Eye (tissue), 1 donor: ENCODE measurements at places on chromosomes 3 and 15.
A peak's percentile ranks its signal among the peaks of the same experiment; 100 is the strongest.

DNA sequence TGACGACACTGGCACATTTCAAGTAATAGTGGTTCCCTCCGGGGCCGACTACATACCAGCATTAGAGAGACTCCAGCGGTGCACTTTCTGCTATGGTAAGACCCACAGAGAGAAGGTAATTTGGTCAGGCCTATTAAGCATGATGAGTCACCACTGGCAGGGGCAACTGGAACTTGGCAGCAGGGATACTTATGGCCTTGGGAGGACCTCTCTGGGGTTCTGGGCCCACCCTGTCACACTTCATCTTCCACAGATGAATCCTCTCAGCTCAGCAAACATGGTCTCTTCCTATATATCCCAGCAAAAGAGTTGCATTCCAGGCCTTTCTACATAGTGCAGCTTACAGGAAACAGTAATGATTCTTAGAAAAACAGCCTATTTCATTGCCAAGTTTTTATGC is 88.0 kb downstream of the PIK3R4 start:
- peak; percentile 34 for DNase-seq

GRCh38 chr15:28914483-28915023 is 28.8 kb downstream of the APBA2 start:
- no peak for DNase-seq

GRCh38 chr3:170470063-170471016 is 51.7 kb downstream of the CLDN11 start:
- DNase-seq = peak; percentile 28

GRCh38 chr15:41932511-41933289 is 38.8 kb upstream of the SPTBN5 start:
- DNase-seq = no peak

DNA sequence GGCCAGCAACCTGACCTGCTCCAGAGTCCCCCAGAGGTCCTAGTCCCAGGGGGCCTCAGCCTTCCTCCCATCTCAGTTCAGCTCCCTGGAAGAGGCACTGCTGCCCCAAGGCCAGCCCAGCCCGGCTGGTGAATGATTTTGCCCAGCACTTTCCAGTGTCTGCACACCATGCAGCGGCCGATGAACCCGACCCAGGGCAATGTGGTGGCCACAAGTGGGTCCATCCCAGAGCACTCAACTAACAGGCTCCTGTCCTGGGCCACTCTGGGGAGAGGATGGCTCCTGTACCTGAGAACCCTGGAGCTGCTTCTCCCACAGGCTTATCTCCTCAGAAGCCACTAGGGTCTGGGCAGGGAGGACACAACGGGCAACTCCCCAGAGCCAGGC is 39.2 kb downstream of the PTPN23 start:
- DNase-seq = no peak

DNA sequence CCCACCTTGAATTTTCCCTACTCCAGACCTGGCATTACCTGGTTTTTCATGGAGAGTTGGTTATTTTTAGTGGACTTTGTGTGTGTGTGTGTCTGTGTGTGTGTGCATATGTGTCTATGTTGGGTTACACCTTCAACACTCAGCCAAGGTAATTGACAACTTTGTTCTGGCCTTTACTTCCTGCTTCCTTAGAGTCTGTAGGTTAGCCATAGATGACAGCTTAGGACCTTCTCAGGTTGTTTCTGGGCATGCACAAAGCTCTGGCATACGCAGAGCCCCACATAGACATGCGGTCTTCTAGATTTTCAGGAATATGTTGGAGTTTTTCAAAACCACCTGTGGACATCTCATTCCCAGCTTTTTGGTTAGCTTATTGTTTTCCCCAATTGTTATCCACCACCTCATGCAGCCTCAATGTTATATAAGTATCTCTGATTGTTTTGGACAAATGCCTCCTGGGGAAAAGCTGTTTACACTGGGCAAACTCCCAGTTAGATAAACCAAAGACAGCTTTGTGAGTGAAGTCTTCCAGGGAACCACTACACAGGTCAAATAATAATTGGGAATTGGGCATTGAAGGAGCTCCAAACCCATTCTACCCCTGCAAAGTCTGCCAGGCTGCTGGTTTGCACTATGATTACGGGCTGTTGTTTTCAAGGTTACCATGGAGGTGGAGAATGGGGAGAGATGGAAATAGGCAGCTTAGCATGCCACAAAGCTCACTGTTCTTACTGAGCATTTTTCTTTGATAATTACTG is 201.2 kb downstream of the ADAMTSL3 start:
- DNase-seq = no peak

GRCh38 chr3:23232854-23233253 is 29.7 kb downstream of the UBE2E2 start:
- DNase-seq = no peak

- no peak for DNase-seq
Measured at GRCh38 chr3:65914032-65914739, 124.5 kb downstream of the MAGI1 start.

- DNase-seq = no peak
Measured at GRCh38 chr3:72144773-72145505, 360.0 kb upstream of the PROK2 start.

- DNase-seq = no peak
Measured at GRCh38 chr3:117366574-117366973, 657.0 kb downstream of the TUSC7 start.

GRCh38 chr3:99700631-99701268 is 62.4 kb downstream of the COL8A1 start:
- no peak for DNase-seq

- no peak for DNase-seq
Measured at GRCh38 chr15:60865507-60865906, 363.6 kb downstream of the RORA start.

DNA sequence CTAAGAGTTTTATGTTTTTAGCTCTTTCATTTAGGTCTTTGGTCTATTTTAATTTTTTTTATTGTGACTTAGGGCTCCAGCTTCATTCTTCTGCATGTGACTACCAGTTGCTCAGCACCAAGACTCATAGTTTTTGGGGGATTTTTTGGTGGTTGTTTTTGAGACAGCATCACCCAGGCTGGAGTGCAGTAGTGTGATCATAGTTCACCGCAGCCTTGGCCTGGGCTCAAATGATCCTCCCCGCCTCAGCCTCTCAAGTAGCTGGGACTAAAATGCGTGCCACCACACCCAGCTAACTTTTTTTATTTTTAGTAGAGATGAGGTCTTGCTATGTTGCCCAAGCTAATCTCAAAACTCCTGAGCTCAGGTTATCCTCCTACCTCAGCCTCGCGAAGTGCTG is 19.4 kb downstream of the CDV3 start:
- DNase-seq = no peak

DNA sequence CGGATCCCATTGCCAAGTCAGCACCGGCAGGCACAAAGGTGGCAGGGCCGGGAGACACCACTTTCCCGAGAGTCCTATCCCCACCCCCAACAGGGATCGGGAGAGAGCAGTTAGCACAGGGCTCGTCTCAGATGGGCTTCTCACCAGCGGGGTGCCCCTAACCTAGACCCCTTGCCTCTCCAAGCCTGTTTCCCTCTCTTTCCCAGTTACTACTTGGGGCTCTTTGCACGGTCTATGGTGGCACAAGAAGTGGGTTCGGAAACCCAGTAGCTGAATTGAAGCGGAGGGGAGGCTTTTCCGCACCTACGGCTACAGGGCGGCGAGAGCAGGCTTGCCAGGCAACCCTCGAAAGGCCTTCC is 383 bp upstream of the EFCC1 start:
- DNase-seq = no peak

GRCh38 chr3:159994182-159994581 is 5.5 kb downstream of the IL12A start:
- no peak for DNase-seq

DNA sequence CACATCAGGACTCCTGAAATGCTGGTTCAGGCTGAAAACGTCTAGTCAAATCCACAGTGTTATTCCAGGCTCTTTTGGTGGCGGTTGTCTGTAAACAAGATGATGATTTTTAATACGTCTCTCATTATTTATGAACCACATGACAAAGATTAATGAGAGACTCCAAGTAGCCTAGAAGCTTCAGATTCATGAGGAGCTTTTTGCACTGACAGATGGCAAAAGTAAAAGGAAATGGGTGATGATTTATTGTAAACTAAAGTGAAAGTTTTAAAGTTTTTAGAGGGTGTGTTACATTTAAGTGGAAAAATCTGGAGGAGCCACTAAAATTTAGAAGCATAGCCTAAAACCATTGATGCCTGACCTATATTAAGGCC is 77.0 kb downstream of the BBX start:
- DNase-seq = no peak

DNA sequence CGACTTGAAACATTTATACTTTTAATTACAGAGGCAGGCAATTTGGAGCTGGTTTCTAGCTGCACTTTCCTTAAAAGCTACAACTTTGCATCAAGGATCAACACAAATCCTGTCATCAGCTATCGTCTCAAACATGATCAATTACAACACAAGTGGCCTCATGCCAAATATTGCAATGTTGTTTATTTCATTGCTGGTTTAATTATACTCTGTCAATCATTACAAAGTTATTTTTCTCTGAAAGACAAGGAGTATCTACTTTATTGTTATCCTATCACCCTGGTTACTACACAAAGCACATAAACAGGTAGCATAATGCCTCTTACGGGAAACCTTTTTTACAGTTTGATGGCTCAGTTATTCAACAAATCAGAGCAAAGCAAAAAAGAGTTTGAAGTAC is 58.0 kb upstream of the FOXB1 start:
- no peak for DNase-seq

- no peak for DNase-seq
Measured at GRCh38 chr3:74039105-74039504, 414.4 kb upstream of the PDZRN3 start.

- DNase-seq = no peak
Measured at GRCh38 chr15:69398491-69398891, 15.7 kb upstream of the KIF23 start.

DNA sequence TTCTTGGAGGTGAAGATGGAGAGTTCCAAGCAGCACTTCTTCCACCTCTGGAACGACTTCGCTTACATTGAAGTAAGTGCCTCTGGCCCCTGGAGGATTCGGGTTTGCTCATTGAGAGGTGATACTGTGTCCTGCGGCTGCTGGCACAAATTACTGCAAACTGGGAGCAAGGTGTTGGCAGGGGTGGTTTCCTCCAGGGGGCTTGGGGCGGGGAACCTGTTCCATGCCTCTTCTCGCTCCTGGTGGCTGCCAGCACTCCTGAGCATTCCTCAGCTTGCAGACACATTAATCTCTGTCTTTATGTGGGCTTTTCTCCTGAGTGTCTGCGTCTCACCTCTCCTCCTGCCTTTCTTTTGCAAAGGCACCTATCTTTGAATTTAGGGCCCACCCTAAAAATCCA is 47.4 kb downstream of the MESD start:
- no peak for DNase-seq

GRCh38 chr3:52228266-52228665 is 2.8 kb upstream of the TLR9 start:
- DNase-seq = no peak
